Thoracic aorta (tissue), 2 donors: ENCODE measurements at places on chromosomes 7 and 10. TPM values are rescaled to one million over a fixed set of nuclear protein-coding genes. Genes with fewer than 3 reads are reported as not detected.

The AGK gene
- 27.8 TPM for total RNA-seq

- H3K4me3 ChIP-seq, result no peak overlapping the region
- no peaks in the 10 kb centered on the region for H3K27me3 ChIP-seq
- no peaks in the 10 kb centered on the region for H3K4me1 ChIP-seq
- DNase-seq, result no peak
- no peaks in the 10 kb centered on the region for H3K36me3 ChIP-seq
- H3K27ac ChIP-seq, result no peak overlapping the region
Measured at GRCh38 chr7:94838717-94839116, 68.7 kb upstream of the PPP1R9A start.

DNA sequence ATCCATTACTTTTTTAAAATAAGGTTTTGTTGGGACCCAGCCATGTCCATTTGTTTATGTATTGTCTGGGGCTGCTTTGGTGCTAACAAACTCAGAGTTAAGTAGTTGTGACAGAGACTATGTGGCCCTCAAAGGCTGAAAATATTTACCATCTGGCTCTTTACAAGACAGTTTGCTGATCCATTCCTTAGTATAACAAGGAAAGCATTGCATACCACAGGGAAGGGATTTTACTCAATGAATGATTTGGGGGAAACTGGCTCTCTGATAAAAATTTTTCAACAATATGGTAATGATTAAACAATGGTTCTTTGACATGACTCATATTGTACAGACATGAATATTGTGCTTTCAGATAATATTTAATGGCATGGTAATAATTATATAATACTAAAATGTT is 738.1 kb downstream of the KCNMA1 start:
- no peak for DNase-seq
- no peak overlapping the region for H3K4me3 ChIP-seq
- H3K27ac ChIP-seq, result no peak overlapping the region
- H3K36me3 ChIP-seq, result peaks cover 1% of the 10 kb centered on the region
- H3K27me3 ChIP-seq, result no peaks in the 10 kb centered on the region

- H3K27ac ChIP-seq, result no peak overlapping the region
- no peaks in the 10 kb centered on the region for H3K36me3 ChIP-seq
Measured at GRCh38 chr10:119705434-119705831, 20.4 kb upstream of the INPP5F start.

GRCh38 chr7:91713669-91714068 is 166.8 kb downstream of the MTERF1 start:
- H3K4me3 ChIP-seq, result no peak overlapping the region
- no peaks in the 10 kb centered on the region for H3K36me3 ChIP-seq
- no peak for DNase-seq
- H3K27ac ChIP-seq, result no peak overlapping the region
- H3K27me3 ChIP-seq, result no peaks in the 10 kb centered on the region

DNA sequence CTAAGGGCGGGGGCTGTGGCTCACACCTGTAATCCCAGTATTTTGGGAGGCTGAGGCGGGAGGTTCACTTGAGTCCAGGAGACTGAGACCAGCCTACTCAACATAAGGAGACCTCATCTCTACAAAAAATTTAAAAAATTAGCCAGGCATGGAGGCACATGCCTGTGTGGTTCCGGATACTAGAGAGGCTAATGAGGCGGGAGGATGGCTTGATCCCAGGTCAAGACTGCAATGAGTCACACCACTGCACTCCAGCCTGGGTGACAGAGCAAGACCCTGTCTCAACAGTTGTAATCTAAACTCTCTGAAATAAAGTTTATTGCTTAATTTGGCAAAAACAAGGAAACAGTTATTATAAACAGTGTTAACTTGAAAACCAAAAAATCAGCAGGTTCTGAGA is 123.3 kb downstream of the USP6NL start:
- H3K4me1 ChIP-seq, result no peaks in the 10 kb centered on the region
- H3K27ac ChIP-seq, result no peak overlapping the region
- H3K27me3 ChIP-seq, result no peaks in the 10 kb centered on the region
- DNase-seq, result no peak

DNA sequence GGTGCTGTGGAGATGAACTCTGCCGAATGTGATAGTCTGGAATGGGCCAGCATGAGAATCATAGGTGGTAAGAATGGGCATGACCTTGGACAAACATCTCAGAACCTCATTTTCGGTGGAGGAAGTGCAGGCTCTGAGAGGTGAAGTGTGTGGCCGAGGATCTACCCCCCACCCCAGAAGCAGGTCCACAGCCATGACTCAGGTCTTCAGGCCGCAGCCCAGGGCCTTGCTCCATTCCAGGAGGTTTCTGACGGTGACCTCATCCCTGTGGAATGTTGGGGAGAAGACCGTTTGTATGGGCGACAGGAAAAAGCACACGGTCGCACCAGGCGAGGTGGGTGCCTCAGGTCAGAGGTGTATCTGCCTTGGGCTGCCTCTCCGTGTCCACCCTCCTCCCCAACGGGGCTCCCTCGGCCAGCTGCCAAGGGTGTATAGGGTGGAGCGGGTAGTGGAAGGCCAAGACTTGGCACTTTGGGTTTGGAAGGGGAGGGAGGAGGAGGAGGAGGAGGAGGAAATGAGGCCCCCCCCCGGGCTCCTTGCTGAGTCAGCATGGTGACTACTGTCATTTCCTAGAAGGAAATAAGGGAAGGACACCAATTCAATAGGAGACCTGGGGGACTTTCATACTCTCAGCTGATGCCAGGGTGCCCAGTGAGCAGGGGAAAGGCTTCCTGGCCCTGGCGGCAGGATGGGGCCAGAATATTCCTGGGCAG is 168.0 kb upstream of the RHEB start:
- H3K27me3 ChIP-seq, result no peaks in the 10 kb centered on the region
- peaks cover 15% of the 10 kb centered on the region for H3K4me1 ChIP-seq
- H3K27ac ChIP-seq, result peak overlapping the region; percentile 81
- peak; percentile 77 for DNase-seq

- H3K27ac ChIP-seq, result no peak overlapping the region
- no peaks in the 10 kb centered on the region for H3K27me3 ChIP-seq
- H3K4me1 ChIP-seq, result no peaks in the 10 kb centered on the region
- H3K36me3 ChIP-seq, result no peaks in the 10 kb centered on the region
Measured at GRCh38 chr7:104453190-104453589, 124.8 kb downstream of the LHFPL3 start.

DNA sequence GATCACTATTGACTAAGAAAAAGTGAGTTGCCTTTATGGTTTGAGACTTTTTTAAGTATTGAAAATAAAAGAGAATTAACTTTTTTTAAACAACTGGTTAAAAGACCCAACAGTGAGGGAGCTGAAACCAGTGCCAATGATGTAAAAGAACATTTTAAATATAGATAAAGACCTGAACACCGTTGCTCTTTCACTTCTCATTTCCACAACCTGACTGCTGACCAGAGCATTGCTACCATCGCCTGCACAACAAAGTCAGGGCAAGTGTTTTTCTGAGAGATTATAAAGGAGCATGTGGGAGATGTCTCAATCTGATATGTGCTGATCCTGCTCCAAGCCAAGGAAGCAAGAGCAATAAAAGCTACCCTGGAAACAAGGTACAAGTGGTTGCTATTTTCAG is 34.7 kb downstream of the IMMP2L start:
- no peaks in the 10 kb centered on the region for H3K27me3 ChIP-seq
- no peaks in the 10 kb centered on the region for H3K36me3 ChIP-seq
- H3K27ac ChIP-seq, result no peak overlapping the region
- no peak overlapping the region for H3K4me3 ChIP-seq
- DNase-seq, result no peak

GRCh38 chr7:78792006-78792405 is 661.5 kb downstream of the MAGI2 start:
- no peak for DNase-seq
- no peaks in the 10 kb centered on the region for H3K36me3 ChIP-seq
- H3K4me3 ChIP-seq, result no peak overlapping the region
- H3K27ac ChIP-seq, result no peak overlapping the region
- no peaks in the 10 kb centered on the region for H3K27me3 ChIP-seq
- H3K4me1 ChIP-seq, result no peaks in the 10 kb centered on the region

DNA sequence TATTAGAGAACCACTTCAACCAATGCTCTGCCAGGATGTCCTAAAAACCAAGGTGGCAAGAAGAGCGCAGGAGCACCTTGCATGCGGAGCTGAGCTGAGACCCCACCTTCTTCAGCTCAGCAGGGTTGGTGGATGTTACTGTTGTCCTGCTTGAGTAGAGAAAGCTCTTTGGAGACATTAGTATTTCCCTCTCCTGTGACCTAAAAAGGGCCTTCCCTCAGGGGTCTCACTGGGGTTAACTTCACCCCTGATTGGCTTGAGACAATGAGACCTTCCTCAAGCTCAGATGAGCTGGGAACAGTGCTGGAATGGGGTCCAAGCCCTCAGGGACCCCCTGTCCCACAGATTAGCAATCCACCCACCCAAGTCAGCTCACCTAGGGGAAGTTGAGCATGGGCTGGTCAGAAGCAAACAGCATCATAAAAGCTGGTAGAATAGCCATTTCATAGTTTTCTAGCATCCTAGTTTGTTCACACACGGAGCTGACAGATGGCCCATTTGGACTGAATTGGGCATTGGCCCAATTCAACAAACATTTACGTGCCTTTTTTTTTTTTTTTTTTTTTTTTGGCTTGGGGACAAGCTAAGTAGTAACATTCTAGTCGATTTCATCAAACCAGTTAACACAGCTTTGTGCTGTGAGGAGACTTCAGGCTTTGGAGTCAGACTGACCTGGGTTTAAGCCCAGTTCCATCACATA is 100.6 kb upstream of the HABP2 start:
- H3K27me3 ChIP-seq, result no peaks in the 10 kb centered on the region
- no peaks in the 10 kb centered on the region for H3K36me3 ChIP-seq
- H3K4me3 ChIP-seq, result no peak overlapping the region
- H3K4me1 ChIP-seq, result peaks cover 9% of the 10 kb centered on the region
- no peak overlapping the region for H3K27ac ChIP-seq
- no peak for DNase-seq
